ENCODE measurements at places on chromosomes 3 and 15. TPM values are rescaled to one million over a fixed set of nuclear protein-coding genes. Genes with fewer than 3 reads are reported as not detected.

The GOLGA8S gene
- total RNA-seq = not detected

The OR5H6 gene
- not detected for total RNA-seq

The GPR160 gene
- 69.6 TPM for total RNA-seq

The DNASE1L3 gene
- 5.1 TPM for total RNA-seq

The GPR27 gene
- total RNA-seq = 0.45 TPM

The CYP11A1 gene
- not detected for total RNA-seq

The MEX3B gene
- 2.9 TPM for total RNA-seq

- no peak overlapping the region for H3K27ac ChIP-seq
- no peak for DNase-seq
- no peaks in the 10 kb centered on the region for H3K27me3 ChIP-seq
- H3K36me3 ChIP-seq = no peaks in the 10 kb centered on the region
These were observed 187.3 kb upstream of the NSMCE3 start for GRCh38 chr15:29456964-29457363.

DNA sequence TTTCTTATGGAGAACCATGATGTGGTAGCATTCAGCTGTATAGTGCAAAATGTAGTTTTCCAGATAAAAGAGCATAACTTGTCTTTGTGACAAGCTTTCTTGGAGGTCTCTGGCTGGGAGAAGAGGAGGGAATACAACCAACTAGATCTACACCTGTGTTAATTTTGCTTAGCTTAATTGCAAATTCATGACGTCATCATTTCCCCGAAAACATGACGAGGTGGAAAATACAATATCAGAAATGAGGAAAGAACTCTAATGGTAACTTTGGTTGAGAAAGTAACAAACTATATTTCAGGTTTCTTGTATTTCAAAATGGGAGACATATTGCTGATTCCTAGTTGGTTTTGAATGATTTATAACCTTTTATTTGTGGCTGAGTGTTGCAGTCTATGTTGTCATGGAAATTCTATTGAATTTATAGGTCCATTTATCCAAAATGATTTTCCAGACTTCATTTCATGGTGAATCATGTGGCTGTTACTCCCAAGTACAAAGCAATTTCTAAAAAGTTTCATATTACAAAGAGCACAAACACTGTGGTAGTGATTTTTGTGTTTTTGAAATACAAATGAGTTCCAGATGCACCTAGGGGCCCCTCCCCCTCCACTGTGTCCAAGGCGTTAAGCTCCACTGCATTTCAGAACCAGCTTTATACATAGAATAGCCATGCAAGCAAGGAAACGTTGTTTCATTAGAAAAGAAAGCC lies 307.2 kb downstream of the FEZF2 start:
- H3K36me3 ChIP-seq = no peaks in the 10 kb centered on the region
- no peak overlapping the region for H3K4me3 ChIP-seq

GRCh38 chr3:46478341-46478740 lies 13.6 kb upstream of the LTF start:
- H3K4me1 ChIP-seq = no peaks in the 10 kb centered on the region
- H3K36me3 ChIP-seq = no peaks in the 10 kb centered on the region
- H3K4me3 ChIP-seq = no peak overlapping the region
- no peaks in the 10 kb centered on the region for H3K27me3 ChIP-seq
- no peak for DNase-seq
- no peak overlapping the region for H3K27ac ChIP-seq

DNA sequence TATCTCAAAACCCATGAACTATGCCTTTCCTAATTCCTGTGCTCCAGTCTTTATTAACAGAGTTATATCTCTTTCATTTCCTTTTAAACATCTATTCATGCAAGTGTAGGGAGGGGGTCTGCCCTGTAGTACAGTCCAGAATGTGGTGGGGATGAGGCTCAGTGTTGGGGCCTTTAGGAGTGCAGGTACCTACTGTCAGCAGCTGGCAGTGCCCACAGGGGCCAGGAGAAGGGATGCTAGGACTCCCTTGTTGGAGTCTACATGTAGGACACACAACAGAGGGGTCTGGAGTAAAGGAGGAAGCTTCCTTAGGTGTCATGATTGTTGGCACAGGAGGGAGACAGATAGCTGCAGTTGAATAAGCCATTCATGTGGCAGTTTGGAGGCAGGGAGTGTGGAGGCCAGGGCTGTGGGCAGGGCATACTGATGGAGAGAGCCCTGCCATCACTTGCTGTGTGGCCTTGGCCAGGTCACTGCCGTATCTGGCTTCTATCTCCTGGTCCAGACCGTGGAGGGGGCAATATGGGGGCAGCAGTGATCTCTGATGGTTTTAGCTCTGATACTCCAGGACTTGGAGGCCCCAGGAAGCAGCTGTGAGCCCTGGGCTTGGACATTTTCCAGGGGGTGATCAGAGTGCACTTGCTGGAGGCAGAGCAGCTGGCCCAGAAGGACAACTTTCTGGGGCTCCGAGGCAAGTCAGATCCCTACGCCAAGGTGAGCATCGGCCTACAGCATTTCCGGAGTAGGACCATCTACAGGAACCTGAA lies 29.5 kb downstream of the ESYT3 start:
- H3K4me1 ChIP-seq = no peaks in the 10 kb centered on the region
- DNase-seq = no peak
- no peaks in the 10 kb centered on the region for H3K36me3 ChIP-seq
- H3K27me3 ChIP-seq = no peaks in the 10 kb centered on the region

DNA sequence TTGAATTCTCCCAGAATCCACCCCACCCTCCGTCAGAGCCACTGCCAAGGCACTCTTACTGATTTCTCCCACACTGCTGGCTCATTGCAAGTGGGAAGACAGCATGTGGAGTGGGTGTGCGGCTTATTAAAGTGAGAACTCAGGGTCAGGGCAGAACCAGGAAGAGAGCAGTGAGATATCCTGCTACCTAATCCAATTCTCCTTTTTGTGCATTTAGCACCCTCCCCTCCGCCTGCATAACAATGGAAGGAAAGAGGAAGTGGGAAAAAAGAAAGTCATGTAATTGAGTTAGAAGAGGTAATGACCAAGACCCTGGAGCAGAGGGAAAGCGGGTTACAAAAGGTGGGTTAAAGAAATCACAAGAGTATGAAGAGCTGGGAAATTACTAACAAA lies 27.8 kb upstream of the PIK3CB start:
- H3K36me3 ChIP-seq = no peaks in the 10 kb centered on the region
- H3K4me3 ChIP-seq = no peak overlapping the region
- peaks cover 16% of the 10 kb centered on the region for H3K4me1 ChIP-seq
- DNase-seq = peak; percentile 41
- H3K27ac ChIP-seq = peak overlapping the region; percentile 64

DNA sequence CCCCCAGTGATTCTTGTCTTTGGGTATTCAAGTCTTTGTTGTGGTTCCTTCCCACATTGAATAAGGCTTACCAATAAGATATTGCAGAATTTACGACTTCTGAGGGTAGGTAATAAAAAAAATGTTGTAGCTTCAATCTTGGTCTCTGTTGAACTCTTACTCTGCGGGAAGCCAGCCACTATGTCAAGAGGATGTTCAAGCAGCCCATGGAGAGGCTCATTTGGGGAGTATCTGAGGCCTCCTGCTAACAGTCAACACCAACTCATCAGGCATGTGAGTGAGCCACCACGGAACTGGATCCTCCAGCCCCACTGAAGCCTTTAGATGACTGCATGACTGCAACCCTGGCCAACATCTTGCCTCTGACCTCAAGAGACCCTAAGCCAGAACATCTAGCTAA lies 3.2 kb upstream of the TBC1D23 start:
- DNase-seq = no peak
- no peaks in the 10 kb centered on the region for H3K36me3 ChIP-seq
- H3K4me1 ChIP-seq = peaks cover 18% of the 10 kb centered on the region
- no peaks in the 10 kb centered on the region for H3K27me3 ChIP-seq

DNA sequence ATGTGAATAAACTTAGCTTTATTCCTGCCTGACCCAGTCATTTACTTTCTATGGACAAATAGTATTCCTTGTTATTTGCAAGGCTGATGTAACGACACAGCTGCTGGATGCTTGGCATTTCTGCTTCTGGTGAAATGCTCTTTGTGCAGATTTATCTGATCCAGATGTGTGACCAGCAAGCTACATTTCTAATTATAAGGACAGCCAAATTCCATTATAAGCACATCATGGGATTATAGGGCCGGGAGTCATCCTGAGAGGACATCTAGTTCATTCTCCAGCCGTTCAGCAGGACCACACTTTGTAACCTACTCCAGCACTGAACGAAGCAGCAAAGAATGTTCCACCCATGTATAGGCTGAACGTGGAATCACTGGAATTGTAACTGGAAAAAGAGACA lies 42.9 kb downstream of the FNDC3B start:
- no peak overlapping the region for H3K4me3 ChIP-seq
- H3K27me3 ChIP-seq = no peaks in the 10 kb centered on the region
- peak overlapping the region; percentile 83 for H3K27ac ChIP-seq
- peaks cover 70% of the 10 kb centered on the region for H3K4me1 ChIP-seq
- H3K36me3 ChIP-seq = no peaks in the 10 kb centered on the region

- DNase-seq = no peak
- no peak overlapping the region for H3K27ac ChIP-seq
- H3K27me3 ChIP-seq = no peaks in the 10 kb centered on the region
- no peaks in the 10 kb centered on the region for H3K4me1 ChIP-seq
These were observed 184.7 kb upstream of the TTC14 start for GRCh38 chr3:180417241-180417640.

DNA sequence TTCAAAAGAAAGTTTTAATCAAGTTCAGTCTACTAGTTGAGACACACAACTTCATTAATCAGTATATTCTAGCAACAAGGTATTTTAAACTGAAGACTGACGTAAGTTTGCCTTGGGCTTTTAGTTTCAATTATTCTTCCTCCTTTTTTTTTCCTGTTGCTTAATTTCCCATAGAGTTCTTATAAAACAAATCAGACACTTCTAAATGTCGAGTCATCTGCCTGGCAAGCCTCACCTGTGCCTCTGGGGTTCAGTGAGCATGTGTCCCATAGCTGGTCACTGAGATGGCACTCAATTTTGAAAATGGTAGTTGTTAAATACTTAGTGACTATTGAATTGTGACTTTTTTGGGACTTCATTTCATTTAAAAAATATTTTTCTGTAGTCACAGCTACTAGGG lies 27.4 kb downstream of the NKIRAS1 start:
- H3K4me1 ChIP-seq = no peaks in the 10 kb centered on the region
- no peak overlapping the region for H3K4me3 ChIP-seq
- no peak for DNase-seq
- peaks cover 44% of the 10 kb centered on the region for H3K36me3 ChIP-seq
- H3K27ac ChIP-seq = no peak overlapping the region

DNA sequence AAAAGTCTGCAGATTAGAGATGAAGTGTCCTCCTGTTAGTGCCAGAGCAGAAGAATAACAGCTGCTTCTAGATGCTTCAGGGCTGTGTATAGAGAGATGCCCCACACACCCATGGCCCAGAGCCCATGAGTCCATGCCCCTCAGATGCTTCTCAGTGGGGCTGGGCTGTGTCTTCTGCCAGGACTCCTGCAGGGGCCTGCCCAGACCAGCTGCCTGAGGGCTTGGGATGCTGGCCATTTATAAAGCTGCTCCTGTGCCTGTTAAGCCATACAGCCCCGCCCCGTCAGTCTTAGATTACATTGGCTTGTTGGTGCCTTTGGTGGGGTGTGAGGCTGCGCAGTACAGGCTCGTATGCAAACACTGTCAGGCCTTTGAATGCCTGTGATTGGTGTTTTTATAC lies 318.0 kb upstream of the CTDSPL start:
- H3K4me3 ChIP-seq = no peak overlapping the region
- H3K27ac ChIP-seq = no peak overlapping the region
- H3K4me1 ChIP-seq = peaks cover 51% of the 10 kb centered on the region

DNA sequence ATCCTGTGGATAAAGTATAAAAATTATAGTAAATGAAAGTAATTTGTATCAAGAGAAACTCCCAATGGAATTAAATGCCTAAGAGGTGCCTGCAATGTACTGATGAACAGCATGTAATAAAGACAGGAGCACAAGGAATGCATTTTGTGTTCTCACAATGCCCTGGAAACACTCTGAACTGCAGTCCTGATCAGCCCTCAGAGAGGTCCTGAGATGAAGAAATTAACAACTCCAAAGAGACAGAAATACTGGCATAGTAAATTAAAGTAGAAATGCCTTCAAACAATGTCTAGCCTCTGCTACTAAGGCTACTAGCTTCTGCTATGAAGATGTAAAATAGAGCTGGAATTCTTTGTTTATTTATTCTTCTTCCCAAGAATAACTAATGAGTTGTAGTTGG lies 59.9 kb downstream of the CFAP20DC start:
- H3K27ac ChIP-seq = no peak overlapping the region
- DNase-seq = no peak
- H3K4me1 ChIP-seq = no peaks in the 10 kb centered on the region

DNA sequence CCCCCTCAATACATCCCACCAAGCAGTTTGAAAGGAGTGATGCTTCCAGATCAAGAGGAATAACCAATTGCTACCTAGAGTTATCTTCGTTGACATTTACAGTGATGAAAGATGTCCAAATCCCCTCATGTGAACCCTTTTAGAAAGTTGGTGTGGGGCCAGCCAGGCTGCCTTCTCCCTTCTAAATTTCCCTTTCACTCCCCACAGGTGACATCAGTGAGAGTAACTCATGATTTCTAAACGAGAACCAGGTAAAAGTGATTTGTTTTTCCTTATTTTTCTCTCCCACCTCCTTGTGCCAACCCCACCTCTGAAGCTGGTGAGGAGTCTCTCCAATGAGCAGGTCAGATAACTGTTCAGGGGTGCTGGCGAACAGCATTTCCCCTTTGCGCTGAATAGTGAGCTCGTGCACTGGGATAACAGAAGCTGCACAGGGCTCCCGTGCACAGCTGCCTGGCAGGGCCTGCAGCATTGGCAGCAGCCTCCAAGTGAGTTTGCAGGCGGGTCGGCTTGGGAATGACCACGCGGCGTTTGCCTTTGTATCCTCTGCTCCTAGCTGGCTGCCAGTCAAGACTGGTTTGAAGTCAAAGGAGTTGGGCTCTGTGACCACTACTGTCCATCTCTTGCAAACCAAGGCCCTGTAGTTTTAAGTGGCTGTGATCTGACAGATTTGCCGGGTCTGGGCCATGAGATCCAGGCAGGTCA lies 70.2 kb upstream of the CORO2B start:
- no peak for DNase-seq
- H3K4me3 ChIP-seq = no peak overlapping the region
- no peak overlapping the region for H3K27ac ChIP-seq
- no peaks in the 10 kb centered on the region for H3K36me3 ChIP-seq

GRCh38 chr3:113676261-113676660 lies 20.2 kb downstream of the USF3 start:
- H3K27me3 ChIP-seq = no peaks in the 10 kb centered on the region
- no peak overlapping the region for H3K27ac ChIP-seq
- H3K4me1 ChIP-seq = no peaks in the 10 kb centered on the region
- DNase-seq = no peak

GRCh38 chr15:90611157-90611556 lies 81.4 kb downstream of the CRTC3 start:
- H3K27ac ChIP-seq = peak overlapping the region; percentile 64
- no peak for DNase-seq
- H3K36me3 ChIP-seq = no peaks in the 10 kb centered on the region

DNA sequence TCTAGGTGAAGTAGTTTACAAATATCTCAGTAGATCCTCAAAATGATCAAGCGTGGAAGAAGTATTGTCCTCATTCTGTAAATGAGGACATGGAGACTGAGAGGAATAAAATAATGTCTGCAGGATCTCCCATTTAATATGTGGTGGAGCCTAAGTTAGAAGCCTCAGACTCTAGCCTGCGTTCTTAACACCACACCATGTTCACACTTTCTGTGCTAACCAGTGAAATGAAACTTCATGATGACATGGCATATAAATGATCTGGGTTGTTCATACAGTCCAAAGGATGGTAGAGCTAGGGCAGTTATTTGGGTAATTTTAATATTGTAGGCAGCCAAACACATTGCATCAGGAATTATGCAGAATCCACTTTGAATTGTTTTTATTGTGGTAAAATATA lies 25.1 kb upstream of the APH1B start:
- H3K4me1 ChIP-seq = no peaks in the 10 kb centered on the region
- no peak overlapping the region for H3K4me3 ChIP-seq
- DNase-seq = no peak
- H3K36me3 ChIP-seq = peaks cover 26% of the 10 kb centered on the region
- no peak overlapping the region for H3K27ac ChIP-seq
